Posterior vena cava (tissue), 2 donors: ENCODE measurements at places on chromosomes 16 and 17. TPM values are rescaled to one million over a fixed set of nuclear protein-coding genes. Genes with fewer than 3 reads are reported as not detected.
A peak's percentile ranks its signal among the peaks of the same experiment; 100 is the strongest.

DNA sequence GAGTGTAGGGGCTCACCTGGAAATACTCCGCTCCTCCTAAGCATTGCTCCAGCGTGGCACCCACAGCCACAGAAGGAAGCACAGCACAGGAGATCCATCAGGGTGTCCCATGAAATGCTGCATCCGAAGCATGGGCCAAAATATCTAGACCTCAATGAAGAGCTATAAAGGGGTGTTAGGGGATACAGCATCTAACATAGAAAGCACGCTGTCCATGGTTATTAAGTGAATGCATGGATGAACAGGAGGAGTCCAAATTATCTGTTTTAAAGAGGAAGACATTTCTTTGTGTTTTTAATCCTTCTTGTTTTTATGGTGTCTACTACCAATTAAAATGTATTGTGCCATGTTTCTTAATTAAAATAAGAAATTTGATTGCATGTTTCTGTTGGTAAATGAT is 21.6 kb upstream of the KRT20 start:
- DNase-seq: no peak

DNA sequence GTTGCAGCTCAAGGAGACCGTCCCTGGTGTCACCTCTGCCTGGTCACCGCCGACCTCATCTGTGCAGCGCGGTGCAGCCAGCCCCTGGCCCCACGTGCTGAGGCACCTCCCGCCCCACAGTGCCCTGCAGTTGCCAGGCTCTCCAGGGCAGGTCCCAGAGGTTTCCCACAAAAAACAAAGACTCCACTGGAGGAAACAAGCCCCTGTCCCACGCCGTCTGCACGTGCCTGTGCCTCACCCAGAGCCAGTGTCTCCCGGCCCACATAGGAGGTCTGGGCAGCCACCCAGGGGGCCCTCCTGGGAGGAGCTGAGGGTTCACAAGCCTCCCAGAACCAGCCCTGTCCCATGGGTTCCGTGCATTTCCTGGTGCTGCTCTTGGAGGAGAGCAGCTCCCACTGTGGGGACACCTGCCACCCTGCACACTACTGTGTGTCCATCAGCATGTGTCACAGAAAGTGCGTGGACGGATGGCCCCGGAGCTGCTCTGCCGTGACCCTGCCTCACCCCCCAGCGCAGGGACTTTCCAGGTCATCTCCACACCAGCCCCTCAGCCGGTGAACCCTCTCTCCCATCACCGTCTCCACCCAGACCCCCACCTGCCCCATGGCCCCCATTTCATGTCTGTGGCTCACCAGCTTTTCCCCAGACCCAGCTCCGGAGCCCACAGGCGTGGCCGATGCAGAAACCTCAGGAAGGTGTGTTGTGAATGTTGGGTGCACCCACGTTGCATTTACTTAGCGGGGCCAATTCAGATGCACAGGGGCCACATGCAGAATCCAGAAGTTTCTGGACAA is 17.0 kb upstream of the CDH15 start:
- DNase-seq: no peak

DNA sequence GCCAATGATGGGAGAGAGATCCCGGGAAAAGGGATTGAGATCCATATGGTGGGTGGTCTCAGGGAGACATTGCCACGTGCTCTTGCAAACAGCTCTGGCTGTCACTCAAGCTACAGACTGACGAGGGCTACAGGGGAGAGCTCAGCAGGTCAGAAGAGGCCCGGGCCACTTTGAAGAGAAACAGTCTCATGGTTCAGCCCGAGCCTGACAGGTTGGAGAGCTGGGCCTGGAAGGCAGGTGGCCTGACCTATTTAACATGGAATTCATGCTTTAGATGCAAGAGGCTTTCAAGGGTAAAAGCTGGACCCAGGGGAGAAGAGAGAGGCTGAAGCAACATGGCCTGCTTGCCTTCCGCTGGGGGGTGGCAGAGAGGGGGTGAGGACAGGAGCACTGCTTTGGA is 81.0 kb upstream of the BRD7 start:
- peak; percentile 38 for DNase-seq

DNA sequence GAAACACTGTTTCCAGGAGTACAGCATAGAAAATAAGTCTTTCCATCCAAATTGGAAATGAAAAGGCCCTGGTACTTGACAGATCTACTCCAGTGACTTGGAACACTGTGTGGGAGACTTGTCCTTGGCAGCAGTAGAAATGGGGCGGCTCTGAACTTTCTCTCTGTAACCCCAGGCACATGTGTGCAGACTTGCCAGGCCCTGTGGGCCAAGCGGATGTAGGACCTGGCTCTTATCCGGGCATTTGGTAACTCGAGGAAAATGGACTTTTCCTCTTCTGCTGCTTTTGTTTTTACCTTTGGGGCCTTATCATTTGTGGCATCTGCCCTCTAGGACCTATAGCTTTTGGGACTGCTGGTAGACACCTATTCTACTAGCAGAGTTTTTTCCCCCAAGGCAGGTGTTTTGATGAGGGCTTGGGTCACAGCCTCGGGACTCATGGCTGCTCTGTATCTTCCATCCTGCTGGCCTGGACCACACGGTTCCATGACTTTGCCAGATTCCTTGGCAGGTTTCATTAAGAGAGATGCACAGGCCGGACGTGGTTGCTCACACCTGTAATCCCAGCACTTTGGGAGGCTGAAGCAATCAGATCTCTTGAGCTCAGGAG is 43.5 kb downstream of the SMPD3 start:
- peak; percentile 37 for DNase-seq

Gene CRHR1
- total RNA-seq: not detected
